ENCODE measurements at places on chromosomes 2 and 18.
A peak's percentile ranks its signal among the peaks of the same experiment; 100 is the strongest.

GRCh38 chr2:16507655-16508489 is 157.8 kb downstream of the CYRIA start:
- DNase-seq, result peak; percentile 11

- DNase-seq, result peak; percentile 58
These were observed 6.7 kb upstream of the COMMD1 start for GRCh38 chr2:61898810-61899209.

GRCh38 chr2:225041851-225042799 is at the start of gene DOCK10:
Gene DOCK10, minus strand, starts transcription at chr2:225042468. Its CDS starts 94 bp downstream, at chr2:225042374.
- DNase-seq, result no peak

DNA sequence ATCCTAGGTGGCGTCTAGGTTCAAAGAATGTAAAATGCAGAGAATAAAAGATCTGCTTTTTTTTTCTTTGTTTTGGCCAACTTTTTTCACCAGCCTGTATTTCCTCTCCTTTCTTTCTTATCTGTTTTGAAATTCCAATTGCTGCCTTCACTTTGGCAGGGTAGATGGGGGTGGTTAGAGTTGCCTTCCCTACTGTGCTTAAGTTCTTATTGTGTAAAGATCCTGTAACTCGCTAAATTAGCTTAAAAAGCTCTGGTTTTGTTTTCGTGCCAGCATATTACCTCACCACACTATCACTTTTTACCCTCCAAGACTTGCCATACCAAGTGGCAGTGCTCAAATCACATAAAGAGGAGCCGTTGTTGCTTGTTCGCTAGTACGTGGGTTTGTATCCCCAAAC is 921.7 kb downstream of the DPP10 start:
- no peak for DNase-seq

DNA sequence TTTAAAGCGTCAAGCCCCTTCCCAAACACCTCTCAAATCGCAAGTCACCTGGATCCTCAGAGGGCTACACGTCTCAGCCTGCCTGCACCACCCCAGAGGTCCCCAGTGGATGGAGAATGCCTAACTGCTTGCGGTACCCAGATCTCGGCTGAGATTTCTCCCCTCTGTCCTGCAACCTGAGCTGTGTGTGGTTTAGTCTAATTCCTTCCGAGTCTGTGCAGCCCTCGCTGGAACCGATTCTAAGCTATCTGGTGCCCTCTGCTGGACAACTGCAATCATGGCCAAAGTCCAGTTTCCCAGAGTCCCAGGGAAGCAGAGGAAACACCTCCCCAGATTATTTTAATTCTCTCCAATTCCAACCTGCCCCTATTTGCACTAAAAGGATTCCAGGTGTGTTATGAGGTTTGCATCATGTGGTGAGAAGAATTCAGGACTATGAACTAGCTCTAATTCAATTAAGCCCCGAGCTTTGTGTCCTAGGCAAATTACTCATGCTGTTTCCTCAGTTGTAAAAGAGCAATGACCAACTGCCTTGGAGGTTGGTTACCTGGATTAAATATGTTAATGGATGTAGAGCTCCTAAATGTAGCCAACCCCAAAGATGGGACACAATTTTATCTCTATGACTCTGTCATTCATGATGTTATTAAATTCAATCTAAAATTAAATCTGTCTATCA is 276.1 kb upstream of the NCKAP5 start:
- DNase-seq, result peak; percentile 66

DNA sequence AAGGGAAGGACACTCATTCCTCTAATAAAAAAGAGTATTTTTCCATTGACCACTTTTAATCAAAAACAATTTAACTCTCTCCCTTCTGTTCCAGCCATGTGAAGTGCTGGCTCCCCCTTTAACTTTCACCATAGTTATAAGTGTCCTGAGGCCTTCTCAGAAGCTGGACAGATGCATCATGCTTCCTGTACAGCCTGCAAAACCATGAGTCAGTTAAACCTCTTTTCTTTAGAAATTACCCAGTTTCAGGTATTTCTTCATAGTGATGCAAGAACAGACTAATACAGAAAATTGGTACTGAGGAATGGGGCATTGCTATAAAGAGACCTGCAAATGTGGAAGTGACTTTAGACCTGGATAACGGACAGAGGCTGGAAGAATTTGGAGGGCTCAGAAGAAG is 643.6 kb upstream of the DDX18 start:
- no peak for DNase-seq

DNA sequence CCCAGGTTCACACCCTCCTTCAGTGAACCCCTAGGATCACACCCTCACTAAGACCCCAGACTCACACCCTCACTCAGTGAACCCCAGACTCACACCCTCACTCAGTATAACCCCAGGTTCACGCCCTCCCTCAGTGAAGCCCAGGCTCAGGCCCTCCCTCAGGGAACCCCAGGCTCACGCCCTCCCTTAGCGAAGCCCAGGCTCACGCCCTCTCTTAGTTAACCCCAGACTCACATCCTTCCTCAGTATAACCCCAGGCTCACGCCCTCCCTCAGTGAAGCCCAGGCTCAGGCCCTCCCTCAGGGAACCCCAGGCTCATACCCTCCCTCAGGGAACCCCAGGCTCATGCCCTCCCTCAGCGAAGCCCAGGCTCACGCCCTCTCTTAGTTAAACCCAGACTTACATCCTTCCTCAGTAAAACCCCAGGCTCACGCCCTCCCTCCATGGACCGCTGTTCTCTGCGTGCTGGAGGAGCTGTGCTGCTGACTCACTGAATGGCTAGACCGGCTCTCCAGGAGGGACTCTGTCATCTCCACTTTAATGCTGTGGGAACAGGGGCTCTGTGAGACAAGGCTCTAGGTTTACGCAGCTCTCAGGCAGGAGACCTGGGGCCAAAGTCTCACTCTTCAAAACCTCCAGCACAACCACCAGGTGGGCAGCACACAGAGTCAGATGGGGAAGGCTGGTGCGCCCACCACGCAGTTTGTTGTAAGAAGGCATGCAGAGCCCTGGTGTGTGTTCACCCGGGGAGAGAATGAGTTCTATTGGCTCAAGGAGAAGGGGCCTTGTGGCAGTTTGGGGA is 506.9 kb upstream of the MYT1L start:
- DNase-seq, result no peak

GRCh38 chr18:45526114-45526841 is 89.0 kb upstream of the SLC14A2 start:
- no peak for DNase-seq

DNA sequence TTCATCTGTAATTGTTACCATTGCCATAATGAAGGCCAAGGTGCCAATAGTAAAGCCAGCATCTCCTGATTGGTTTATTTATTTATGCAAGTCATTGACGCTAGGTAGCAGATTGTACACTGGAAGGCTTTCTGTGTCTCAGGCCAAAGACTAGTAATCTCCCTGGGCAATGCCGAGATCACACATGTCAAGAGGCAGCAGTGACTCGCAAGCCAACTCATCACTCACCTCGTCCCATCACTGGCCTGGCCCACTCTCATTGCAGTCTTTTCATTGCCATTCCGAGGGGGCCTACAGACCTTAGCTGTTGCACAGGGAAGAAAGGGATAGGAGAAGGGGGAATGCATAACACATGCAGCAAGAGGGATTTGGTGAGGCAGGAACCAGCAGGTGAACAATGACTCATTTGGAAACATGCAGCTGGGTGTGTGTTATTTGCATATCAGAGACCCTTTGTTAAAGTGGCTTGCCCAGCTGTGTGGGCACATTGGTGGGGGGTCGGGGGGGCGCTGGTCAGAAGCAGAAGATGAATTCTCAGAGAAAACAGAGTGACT is 448.7 kb upstream of the HNRNPA3 start:
- no peak for DNase-seq

- no peak for DNase-seq
These were observed 115.5 kb downstream of the NFATC1 start for GRCh38 chr18:79511271-79511670.

GRCh38 chr2:209970271-209970670 is 32.2 kb upstream of the RPE start:
- DNase-seq, result no peak

GRCh38 chr2:2806711-2807110 is 475.6 kb upstream of the MYT1L start:
- DNase-seq, result no peak

DNA sequence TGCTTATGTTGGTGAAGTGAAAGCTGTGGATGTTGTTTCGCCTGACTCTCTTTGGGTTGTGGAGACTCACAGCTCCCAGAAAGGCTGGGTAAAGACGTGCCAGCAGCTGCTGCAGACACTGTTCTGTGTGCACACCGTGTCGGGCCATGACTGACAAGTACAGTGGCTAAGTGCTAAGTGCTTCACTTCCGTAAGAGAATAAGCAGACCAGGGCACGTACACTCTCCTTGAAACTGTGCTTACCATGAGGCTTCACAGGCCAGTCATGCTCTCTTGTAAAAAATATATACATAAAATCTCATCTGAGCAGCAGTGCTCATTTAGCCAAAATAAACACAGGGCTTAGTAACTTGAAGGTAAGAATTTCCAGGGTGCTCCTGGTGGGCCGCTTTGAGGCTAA is 86.0 kb downstream of the NRP2 start:
- no peak for DNase-seq

DNA sequence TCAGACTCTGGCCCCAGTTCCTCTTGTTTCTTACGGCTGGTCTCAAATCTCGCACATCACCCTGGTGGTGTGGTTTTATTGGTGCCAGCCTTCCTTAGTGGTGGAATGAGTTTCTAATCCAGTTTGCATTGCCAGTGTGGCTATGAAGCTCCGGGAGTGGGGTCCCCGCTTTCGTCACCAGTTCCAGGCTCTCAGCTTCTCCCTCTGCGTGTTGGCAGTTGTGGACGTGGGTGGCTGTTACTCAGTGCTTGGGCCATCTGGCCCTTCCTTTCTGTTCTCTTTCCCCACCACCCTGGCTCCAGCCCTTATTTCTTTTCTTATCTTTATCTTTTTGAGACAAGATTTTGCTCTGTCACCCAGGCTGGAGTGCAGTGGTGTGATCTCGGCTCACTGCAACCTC is 30.1 kb downstream of the EFR3B start:
- no peak for DNase-seq

DNA sequence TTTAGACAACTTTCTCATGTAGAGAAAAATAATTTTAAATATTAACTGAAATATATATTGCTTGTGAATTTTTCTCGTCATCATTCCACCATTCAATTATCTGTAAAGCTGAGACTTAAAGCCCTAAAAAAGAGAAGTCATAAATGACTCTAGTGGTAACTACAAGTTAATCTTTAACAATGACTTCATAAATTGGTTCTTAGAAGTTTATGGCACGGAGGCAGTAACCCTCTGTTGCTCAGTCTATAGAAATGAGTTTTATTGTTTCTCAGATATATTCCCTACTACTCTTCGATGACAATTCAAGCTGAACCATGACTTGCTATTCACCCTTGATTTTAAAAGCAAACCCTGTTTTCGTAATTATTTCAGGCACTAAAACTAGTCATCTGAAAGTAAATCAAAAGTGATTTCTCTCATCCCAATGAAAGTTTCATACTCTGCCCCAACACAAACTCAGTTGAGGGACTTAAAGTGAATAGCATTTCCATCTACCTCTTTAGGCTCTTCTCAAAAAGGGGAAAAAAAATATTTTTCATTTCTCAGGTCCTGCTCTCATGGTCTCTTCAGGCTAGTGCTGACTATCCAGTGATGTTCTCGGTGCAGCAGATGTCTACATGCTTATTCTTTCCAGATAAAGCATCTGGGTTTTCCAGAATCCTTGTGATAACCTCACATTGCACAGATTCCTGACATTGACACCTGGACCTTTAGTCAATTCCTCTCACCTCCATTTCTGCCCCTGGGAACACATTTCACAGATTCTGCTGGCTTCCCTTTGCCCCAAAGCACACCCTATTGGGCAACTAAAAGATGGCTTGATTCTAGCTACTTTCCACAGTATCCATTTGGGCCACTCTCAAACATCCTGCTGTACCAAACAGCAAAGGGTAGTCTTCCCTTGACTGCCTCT is 207.8 kb upstream of the LRATD1 start:
- no peak for DNase-seq

DNA sequence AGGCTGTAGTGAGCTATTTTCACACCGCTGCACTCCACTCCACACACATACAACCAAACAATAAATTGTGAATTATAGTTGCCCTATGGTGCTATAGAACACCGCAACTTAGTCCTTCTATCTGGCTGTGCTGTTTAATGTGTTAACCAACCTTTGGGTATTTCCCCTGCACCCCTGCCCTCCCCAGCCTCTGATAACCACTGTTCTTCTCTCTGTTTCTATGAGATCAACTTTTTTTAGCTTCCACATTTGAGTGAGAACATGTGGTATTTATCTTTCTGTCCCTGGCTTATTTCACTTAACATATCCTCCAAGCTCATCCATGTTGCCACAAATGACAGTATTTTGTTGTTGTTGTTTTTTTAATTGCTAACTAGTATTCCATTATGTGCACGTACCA is 32.5 kb downstream of the TET3 start:
- DNase-seq, result no peak

DNA sequence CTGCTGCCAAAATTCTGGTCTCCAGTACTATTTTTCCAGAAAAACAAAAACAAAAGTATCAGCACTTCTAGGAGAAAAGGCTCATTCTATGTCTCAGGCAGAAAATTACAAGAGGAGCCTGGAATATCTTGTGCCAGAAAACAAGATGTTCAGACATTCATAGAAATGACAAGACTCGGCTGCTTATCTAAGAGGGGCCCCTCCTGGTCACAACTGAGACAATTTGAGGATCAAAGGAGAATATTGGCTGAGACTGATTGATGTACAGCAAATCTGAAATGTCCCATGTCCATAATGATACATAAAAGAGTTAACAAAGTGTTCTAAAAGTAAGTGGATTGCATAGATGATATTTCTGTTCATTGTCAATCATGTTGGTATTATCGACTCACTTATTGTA is 2.4 kb upstream of the RPS7 start:
- no peak for DNase-seq

DNA sequence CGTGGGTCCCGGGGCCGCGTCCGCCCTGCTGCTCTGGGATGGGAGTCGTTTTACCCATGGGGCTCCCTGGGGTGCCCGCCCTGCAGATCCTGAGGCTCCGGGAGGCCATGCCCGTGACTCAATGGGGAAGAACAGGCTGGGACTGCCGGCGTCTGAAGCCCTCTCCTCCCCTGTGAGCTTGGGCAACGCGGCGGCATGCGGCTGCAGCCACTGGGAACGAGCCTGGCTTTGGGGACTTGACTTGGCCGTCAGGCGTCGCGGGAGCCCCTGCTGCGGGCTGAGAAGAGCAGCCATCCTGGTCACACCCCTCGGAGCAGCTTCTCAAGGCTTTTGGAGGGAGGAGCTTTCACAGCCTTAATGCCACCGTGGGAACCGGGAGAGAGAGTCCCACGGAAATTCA is 126.9 kb upstream of the CTDP1 start:
- no peak for DNase-seq

DNA sequence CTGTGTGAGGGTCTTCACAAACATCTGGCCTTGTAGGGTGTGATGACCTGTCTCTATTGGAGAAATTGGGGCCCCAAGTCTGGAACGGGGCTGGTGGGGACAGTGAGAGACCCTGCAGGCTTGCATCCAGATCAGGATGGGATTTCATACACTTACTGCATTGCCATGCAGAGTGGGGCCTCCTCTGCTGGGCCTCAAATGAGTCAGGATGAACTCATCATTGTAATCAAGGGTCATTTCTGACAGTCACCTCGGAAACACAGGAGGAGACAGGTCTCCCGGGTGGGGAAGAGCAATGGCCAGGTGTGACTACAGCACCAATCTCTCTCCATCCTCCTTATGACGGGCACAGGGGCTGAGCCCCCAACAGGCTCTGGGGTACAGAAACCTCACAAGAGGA is 48.1 kb upstream of the GALR1 start:
- DNase-seq, result peak; percentile 9

All from RKO (cell line).